CD4-positive, alpha-beta T cell treated with Interleukin-15 for 1 hour (primary cell): ENCODE measurements at places on chromosomes 2 and 18.

GRCh38 chr2:161209902-161210301 lies 49.7 kb downstream of the TANK start:
- DNase-seq: no peak

DNA sequence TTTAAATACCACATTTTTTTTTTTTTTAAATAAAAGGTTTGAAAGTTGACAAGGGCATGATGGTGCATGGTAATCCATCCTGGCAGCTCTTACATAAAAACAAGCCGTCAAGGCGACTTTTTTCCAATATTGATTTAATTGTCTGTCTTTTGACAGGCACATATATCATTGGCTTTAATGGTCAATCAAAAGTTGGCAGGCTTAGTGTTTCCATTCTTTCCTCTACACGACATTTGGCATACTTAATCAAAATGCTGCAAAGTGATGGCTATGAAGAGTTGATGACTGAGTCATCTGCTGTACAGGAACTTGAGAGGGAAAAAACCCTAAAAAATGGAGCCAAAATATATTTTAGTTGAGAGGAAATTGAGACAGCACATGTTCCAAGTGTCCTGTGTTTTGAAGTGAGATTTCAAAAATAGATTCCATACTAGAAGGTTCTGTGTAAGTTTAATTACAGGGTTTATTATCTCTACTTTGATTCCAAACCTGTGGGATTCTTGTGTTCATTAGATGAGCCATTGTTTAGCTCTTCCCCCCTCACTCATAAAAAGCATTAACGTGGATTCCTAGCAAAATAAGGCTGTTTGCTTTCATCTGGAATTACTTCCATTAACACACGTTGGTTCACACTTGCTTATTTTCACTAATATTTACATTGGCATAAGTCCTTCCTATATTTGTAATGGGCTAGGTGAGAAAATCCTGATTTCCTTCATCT lies 3.2 kb downstream of the TSHZ1 start:
- no peak for DNase-seq

- DNase-seq: no peak
These were observed 20.1 kb downstream of the ANKRD12 start for GRCh38 chr18:9156604-9157249.

DNA sequence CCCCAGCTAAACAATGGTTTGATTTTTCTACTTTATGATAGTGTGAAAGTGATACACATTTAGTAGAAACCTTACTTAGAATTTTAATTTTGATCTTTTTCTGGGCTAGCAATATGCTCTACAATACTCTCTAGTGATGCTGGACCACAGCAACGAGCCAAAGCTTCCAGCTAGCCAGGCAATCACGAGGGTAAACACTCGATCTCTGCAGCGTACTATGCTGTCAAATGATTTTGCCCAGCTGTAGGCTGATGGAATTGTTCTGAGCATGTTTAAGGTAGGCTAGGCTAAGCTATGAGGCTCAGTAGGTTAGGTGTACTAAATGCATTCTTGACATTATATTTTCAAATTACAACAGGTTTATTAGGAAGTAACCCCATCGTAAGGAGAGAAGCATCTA lies 207.5 kb downstream of the LRRTM4 start:
- DNase-seq: no peak

- DNase-seq: no peak
These were observed 4.0 kb upstream of the RTP5 start for GRCh38 chr2:241865416-241865956.

GRCh38 chr2:28420722-28421121 lies 28.1 kb downstream of the FOSL2 start:
- DNase-seq: no peak

DNA sequence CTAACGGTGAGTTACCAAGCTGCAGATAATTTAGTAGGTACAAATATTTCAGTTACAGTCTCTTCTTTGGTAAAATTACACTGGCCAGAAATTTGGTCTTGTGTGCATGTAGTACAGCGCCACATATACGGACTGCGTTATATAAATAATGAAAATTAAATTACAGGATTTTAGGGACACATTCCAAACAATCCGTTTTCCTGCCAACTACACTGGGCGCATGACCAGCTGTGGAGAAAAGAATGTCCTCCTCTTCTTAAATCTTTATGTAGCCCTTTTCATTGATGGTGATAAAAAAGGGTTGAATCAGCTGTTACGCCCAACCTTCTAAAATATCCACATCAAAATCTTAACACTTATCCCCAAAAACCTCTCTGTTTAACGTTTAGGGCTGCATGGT lies 37.5 kb downstream of the TCF4 start:
- DNase-seq: no peak

GRCh38 chr18:54737986-54738385 lies 90.3 kb upstream of the RAB27B start:
- DNase-seq: no peak

DNA sequence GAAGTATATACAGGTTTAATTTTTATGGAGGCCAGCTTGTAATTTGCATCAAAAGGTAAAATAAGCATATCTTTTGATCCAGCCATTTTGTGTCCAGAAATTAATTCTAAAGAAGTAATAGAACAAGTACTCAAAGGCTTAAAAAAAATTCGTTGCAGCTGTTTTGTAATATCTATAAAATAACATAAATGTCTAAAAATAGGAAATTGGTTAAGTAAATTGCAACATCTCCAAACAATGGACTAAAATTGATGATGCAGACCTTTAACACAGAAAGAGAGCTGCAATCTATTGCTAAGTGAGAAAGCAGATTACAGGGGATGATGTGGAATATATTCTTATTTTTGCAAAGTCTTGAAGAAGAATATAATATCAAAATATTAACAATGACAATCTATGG lies 19.4 kb downstream of the AAK1 start:
- no peak for DNase-seq

DNA sequence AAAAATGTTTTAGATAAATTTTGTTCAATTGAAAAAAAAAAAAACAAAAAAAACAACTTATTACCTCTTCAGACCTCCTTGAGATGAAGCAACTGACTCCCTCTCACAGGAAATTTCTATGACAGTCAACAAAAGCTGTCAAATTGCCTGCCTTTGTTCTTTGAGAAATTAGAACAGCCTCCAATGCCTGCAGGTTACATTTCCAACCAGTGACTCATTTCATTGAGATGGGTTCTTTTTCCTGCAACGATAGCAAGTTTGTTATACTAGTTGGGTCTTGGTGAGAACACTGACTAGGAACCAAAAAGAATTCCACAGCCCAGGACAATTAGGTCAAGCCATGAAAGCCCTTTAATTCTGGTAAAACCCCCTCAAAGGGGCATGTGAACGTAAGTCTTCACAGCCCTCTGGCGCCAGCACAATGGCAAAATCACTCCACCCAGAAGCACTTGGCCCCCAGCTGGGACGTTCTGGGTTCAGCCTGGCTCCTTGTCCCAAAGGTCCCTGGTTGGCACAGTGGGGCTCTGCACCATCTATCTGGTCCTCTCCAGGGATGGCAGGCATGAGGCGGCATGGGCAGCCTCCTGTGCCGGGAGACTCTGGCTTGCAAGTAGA lies 87.0 kb downstream of the SPP2 start:
- DNase-seq: no peak
